ENCODE measurements at places on chromosomes 5 and 9.
A peak's percentile ranks its signal among the peaks of the same experiment; 100 is the strongest.

DNA sequence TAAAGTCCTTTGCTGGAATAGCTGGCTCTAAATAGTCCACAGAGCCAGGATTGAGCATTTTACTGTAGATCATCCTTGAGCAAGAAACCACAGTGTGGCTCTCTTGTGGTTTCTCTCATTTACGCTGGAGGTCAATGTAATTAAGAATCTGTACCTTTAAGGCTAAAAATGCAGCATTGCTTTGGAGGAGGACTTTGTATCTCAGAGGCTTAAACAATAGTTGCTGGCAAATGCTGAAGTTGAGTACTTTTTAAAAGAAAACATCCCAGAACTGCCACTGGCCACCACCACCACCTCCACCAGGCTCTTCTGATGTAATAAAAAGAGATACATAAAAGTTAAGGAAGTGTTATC is 177.3 kb upstream of the ADAMTSL1 start:
- H3K4me1 ChIP-seq = no peaks in the 10 kb centered on the region
- H3K4me3 ChIP-seq = peak overlapping the region; percentile 23
- no peak for DNase-seq
- no peaks in the 10 kb centered on the region for H3K27me3 ChIP-seq

- no peaks in the 10 kb centered on the region for H3K27me3 ChIP-seq
- H3K4me1 ChIP-seq = peaks cover 9% of the 10 kb centered on the region
- H3K36me3 ChIP-seq = no peaks in the 10 kb centered on the region
- no peak overlapping the region for H3K27ac ChIP-seq
- no peak for DNase-seq
- H3K4me3 ChIP-seq = no peak overlapping the region
These were observed 6.9 kb downstream of the CCL19 start for GRCh38 chr9:34684145-34684544.

- no peaks in the 10 kb centered on the region for H3K4me1 ChIP-seq
- H3K27me3 ChIP-seq = no peaks in the 10 kb centered on the region
- no peak overlapping the region for H3K4me3 ChIP-seq
- H3K27ac ChIP-seq = no peak overlapping the region
- DNase-seq = no peak
These were observed 1622.5 kb downstream of the MAT2B start for GRCh38 chr5:165127941-165128340.

GRCh38 chr5:135225856-135226560 is 173.0 kb downstream of the MACROH2A1 start:
- no peak for DNase-seq
- H3K36me3 ChIP-seq = no peaks in the 10 kb centered on the region
- no peak overlapping the region for H3K4me3 ChIP-seq
- H3K27me3 ChIP-seq = no peaks in the 10 kb centered on the region
- peaks cover 16% of the 10 kb centered on the region for H3K4me1 ChIP-seq
